ENCODE measurements at places on chromosomes 1 and 21. TPM values are rescaled to one million over a fixed set of nuclear protein-coding genes. Genes with fewer than 3 reads are reported as not detected.

Gene CPLANE2
- 7.5 TPM for total RNA-seq

Gene LHX8
- total RNA-seq: not detected

DNA sequence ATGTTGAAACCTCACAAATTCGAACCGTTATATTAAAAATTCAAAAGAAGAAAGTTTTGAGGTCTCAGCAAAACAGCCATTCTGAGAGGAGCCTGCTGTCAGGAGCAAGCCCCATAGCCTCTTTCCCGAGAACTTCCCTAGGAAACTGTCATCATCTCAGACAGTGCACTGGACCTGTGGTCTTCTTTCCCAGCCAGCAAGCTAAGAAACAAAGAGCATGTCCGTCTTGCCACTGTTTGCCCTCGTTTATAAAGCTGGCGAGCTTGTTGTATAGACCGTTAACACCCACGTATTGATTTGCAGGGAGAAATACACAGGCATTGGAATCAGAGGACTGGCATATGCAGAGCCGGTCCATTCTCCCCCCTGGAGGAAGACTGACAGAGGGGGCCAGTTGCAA, 407.0 kb downstream of the NPHP4 start:
- no peak for DNase-seq

DNA sequence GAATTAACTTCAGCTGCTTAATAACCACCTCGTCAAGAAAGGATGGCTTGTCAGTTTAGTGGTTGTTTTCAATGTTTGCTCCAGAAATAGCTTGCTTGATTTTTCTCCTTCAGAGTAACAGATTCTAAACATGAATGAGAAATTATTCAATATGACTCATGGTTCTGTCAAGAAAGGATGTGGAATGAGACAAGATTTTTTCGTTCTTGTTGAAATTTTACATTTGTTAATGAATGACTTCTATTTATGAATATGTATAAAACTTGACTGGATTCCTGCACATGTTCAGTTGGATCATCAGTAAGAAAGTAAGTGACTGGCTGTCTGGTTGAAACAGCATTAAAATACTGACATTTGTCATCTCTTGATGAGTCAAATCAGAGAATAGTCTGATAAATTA, 38.3 kb downstream of the IFI44 start:
- DNase-seq: peak; percentile 20

DNA sequence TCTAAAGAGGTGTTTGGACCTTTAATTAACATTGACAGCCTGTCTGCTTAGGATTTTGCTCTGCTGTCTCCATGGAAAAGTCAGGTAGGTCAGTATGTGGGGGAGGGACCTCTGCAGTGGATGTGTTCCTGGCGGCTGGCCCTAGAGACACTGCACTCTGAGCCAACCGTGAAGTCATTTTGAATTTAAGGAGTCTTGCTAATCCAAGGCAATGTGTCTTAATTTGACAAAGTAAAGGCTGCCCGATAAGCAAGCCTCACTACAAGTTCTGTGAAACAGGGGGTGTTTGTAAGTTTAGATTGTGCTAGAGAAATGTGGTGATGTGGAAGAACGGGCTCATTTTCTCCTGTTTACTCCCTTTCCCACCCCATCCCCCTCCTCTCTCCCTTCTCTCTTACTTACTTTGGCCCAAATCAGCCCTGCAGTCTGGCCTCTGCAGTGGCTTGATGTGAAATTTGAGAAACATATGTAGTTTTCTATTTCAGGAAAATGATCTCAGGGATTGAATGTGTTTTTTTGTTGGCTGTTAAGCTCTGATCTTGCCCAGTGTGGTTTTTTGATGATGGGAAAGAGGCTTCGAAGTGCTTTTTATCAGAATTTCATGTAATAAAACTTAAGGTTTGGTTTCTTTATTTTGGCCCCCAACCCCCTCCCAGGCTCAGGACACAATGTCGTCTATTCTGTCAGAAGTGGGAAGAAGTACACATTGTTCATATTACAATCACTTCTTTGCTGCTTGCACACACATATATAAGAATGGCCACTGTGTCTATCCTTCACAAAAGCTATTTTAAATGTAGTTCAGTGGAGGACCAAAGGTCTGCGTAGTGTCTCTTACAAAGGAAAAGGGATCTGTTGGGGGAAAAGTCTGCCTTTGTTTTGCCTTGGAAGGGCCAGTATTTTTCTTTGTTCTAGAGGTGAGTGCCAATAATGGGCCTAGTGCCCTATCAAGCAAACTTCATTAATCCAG, 96.6 kb downstream of the FGGY start:
- DNase-seq: peak; percentile 94

All from fibroblast of the aortic adventitia (primary cell).